ENCODE measurements at places on chromosomes 3 and 15. TPM values are rescaled to one million over a fixed set of nuclear protein-coding genes. Genes with fewer than 3 reads are reported as not detected.

RTP3 gene
- 0.43 TPM for total RNA-seq

REC114 gene
- not detected for total RNA-seq

TP63 gene
- under 0.01 TPM for total RNA-seq

FANCD2OS gene
- not detected for total RNA-seq

GOLGA6A gene
- total RNA-seq: not detected

RBPMS2 gene
- not detected for total RNA-seq

STRIT1 gene
- not detected for total RNA-seq

CD86 gene
- total RNA-seq: not detected

CHRFAM7A gene
- under 0.01 TPM for total RNA-seq

SAMD7 gene
- not detected for total RNA-seq

ADGRG7 gene
- total RNA-seq: not detected

FBXW12 gene
- total RNA-seq: not detected

TLE3 gene
- 27.7 TPM for total RNA-seq

TIPIN gene
- 10.0 TPM for total RNA-seq

MESP2 gene
- total RNA-seq: 0.32 TPM

XCR1 gene
- not detected for total RNA-seq

CHRM5 gene
- under 0.01 TPM for total RNA-seq

EHD4 gene
- 18.0 TPM for total RNA-seq

LRRC49 gene
- total RNA-seq: 10.3 TPM

ATP13A5 gene
- not detected for total RNA-seq

DRD3 gene
- not detected for total RNA-seq

TM6SF1 gene
- total RNA-seq: 1.7 TPM

CHL1 gene
- not detected for total RNA-seq

ARL14 gene
- not detected for total RNA-seq

USP50 gene
- total RNA-seq: 1.3 TPM

KNG1 gene
- not detected for total RNA-seq
